Stimulated activated CD8-positive, alpha-beta memory T cell treated with anti-CD3 and anti-CD28 coated beads, Interleukin-4, amount 100 ng/mL, for 48 hours (primary cell): ENCODE measurements at places on chromosomes 11 and 22.

DNA sequence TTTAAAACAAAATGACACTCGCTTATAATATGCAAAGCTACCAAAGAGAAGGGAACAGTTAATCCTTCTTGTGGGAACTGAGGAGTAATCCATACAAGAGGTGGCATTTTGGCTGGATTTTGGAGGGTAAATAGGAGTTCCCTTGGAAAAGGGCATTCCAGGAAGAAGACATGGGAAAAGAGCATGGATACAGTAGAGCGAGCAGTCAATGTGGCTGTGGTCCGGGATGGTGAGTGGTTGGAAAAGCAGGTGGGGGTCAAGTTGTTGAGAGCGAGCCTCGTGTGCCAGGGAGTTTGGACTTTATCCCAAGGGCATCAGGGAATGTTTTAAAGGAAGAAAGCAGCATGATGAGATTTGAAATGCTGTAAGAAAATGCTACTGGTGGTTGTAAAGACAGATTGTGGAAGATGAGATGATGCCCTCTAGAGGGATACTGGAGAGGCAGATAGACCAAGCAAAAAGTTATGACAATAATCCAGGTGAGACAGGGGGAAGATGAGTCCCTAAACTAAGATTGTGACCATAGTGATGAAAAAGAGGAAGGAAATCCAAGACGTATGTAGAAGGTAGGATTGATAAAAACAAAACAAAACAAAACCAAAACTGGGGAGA lies 3.8 kb upstream of the MMP7 start:
- DNase-seq = no peak

- DNase-seq = no peak
Observed at GRCh38 chr22:29143941-29144785, 61.5 kb upstream of the EMID1 start.

DNA sequence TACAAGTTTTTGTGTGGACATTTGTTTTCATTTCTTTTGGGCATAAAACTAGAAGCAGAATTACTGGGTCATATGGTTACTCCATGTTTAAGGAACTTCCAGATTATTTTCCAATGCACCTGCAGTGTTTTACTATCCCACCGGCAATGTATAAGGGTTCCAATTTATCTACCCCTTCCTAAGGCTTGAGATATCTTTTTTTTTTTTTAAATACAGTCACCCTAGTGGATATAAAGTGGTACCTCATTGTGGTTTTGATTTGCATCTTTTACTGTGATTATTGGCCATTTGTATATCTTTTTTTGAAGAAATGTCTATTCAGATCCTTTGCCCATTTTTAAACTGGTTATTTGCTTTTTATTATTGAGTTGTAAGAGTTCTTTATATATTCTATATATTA lies 34.6 kb upstream of the UCP3 start:
- DNase-seq = no peak

DNA sequence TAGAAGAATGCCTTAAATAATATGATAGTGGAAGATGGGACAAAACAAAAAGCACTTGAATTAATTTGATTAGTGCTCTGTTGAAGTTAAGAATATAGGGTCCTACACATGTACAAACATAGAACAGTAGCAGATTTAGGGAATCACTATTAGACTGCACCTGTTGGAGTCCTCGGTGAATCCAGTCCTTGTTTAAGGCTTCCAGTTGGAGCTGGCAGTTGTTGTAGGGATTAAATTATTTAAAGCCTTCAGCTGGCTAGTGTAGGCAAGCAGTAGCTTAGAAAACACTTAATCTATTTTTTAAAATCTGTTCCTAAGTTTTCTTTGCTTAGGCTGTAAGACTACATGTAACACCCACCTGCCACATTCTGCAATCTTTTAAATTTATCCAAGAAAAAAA lies 24.5 kb upstream of the CSTF3 start:
- DNase-seq = no peak

- DNase-seq = no peak
Observed at GRCh38 chr11:76719281-76719680, 48.7 kb upstream of the LRRC32 start.

DNA sequence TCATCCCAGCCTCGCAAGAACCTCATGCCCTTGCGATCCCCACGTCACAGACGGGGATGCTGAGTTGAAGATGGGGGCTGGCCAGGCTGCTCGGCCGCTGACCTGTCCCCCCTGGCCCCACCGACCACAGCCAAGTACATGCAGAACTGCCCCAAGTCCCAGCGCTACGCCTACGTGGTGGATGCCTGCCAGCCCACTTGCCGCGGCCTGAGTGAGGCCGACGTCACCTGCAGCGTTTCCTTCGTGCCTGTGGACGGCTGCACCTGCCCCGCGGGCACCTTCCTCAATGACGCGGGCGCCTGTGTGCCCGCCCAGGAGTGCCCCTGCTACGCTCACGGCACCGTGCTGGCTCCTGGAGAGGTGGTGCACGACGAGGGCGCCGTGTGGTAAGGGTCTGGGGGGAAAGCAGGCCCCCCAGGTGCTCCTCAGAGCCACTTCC lies 10.0 kb downstream of the MUC5B start:
- DNase-seq = no peak

- DNase-seq = no peak
Observed at GRCh38 chr11:43555816-43556611, 124.5 kb upstream of the HSD17B12 start.

GRCh38 chr22:46172522-46173110 lies 22.3 kb downstream of the PPARA start:
- no peak for DNase-seq

GRCh38 chr22:31367426-31367825 lies 21.3 kb upstream of the PATZ1 start:
- DNase-seq = no peak

- DNase-seq = peak; percentile 60
Observed at GRCh38 chr11:47950396-47950795, 30.0 kb upstream of the PTPRJ start.
